ENCODE measurements at places on chromosomes 5 and 9.

DNA sequence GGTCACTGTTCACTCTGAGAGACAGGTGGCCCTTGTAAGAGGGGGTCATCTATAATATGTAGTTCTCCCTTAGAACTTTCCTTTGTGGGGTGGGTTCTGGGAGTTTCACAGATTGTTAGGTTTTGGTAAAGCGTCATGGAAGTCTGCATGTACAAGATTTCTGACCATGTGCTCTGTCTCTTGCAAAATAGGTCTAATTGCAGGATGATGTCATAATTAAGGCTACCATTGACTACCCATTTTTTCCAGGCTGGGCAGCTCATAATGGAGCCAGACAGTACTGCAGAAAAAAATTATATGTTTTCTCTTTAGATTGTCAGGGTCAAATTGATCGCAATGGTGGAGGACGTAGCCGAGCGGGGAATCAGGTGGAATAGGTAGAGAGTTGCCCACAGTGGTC lies 3.7 kb upstream of the GM2A start:
- no peak for DNase-seq

- no peak for DNase-seq
These were observed 1137.4 kb upstream of the CDH18 start for GRCh38 chr5:21125238-21125983.

- no peak for DNase-seq
These were observed 44.7 kb upstream of the ITGA1 start for GRCh38 chr5:52743012-52743411.

- DNase-seq = no peak
These were observed 16.1 kb upstream of the TMED7 start for GRCh38 chr5:115641948-115642347.

GRCh38 chr9:111621895-111622480 lies 9.1 kb upstream of the DNAJC25 start:
- DNase-seq = peak; percentile 35

DNA sequence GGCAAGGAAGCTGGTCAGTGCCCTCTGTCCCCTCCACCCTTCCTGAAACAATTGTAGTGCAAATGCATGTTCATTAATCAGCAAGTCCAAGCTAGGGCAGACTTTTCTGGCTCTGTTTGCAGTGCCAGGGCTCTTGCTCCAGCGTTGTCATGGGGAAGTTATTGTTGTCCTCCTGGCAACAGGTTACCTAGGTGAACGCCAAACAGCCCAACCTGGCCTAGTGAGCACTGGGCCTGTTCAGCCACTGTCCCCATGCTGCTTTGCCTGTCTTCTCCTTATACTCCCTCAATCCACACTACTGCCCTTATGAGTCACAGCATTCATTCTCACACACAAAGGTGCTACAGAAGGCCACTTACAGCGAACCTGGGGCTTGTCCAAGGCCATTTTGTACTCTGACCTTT lies 34.5 kb upstream of the GLIS3 start:
- DNase-seq = no peak

GRCh38 chr5:10069637-10070313 lies 179.9 kb downstream of the ATPSCKMT start:
- no peak for DNase-seq

DNA sequence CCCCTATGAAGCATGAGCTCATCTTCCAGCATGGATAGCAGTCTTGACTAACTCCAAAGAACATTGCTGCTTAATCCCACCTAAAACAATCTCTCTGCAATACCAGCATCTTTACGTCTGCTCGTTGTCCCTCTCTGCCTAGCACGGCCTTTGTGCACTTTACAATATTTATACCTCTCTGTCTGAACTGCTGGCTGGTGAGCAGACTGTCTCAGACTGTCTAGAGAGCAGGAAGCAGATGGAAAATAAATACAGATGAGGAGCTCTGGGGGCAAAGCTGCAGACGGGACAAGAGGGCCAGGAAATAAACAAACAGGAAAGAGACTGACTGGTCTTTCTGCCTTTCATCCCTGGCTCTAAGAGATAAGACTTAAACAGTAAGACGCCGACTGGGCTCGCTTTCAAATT lies 224.8 kb downstream of the ENC1 start:
- DNase-seq = no peak

DNA sequence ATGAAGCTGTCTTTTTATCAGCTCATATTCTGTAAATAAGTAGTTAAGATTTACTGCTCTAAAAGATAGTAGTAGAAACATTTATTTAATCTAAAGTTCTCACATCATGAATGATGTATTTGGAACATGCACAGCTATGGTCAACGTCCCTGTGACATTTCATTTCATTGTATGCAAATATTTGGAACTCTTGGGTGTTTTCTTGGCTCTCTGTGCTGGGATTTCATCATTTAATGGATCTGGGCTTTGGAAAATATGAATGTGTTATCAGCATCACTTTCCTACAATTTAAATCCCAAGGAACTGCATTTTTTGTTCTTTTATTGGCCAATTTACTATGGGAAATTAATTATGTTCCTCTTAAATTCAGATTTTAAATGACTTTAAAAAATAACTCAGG lies 462.9 kb downstream of the SEMA5A start:
- DNase-seq = no peak

DNA sequence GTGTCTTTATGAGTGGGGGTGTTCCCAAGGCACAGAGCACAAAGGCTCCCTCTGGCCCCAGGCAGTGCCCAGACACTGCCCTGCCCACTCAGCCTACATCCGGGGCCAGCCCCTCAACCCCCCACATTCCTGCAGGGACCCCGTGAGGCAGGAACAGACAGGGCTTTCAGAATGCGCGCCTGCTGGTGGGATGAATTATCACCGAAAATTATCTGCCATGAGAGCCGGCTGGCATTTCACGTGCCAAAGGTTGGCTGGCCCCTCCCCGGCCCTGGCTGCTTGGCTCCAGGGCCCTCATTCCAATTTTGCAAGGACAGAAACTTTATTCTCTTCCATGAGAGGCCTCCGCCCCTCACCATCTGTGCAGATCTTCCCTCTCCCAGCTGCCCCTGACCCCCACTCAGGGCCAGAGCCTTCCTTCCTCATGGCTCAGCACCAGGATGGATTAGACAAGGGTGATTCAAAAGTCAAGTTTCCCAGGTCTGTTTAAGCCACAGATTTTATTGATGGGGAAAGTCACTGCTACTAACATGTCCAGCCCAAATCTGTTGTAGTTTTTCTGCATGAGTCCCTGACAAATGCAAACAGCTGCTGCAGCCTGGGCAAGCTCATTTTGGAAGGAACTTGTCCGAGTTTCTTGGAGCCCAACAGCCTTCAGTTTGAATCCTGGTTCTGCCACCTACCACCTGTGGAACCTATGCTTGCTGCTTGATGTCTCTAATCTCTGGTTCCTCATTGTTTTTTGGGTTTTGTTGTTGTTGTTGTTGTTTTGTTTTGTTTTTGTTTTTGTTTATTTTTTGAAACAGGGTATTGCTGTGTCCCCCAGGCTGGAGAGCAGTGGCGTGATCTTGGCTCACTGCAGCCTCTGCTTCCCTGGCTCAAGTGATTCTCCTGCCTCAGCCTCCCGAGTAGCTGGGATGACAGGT lies 32.3 kb upstream of the WDR38 start:
- DNase-seq = no peak

DNA sequence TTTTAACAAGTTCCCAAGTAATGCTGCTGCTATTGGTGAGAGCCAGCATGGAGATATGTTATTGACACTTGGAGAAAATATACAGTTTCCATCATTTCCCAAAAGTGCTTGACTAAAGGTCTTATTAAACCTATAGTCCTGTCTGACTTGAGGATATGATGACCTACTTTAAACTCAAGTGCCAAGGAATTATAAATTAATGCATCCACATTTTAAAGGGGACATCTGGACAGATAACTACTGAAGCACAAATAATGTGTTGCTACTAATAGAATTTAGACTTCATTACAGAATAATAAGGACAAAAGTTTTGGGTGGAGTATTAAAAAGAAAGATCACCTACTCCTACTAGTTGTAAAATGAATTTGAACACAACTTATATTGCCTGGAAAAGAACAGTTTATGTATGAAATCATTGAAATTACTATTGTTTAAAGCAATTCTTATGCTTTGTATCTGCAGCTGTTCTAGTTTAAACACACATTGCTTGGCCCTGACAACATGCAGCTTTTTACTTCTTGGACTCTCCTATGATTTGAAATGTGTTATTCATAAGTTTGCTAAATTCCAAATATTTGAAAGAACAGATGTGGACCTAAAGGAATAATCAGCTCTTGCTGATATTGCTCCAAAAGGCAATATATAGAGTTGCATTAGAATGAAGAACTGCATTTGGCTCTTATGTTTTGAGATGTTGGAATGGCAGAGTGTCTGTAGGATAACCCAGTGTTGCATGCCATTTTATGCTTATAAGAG lies 73.4 kb downstream of the SGCD start:
- no peak for DNase-seq

GRCh38 chr5:172361566-172362238 lies 78.1 kb upstream of the UBTD2 start:
- peak; percentile 100 for DNase-seq
